ENCODE measurements at places on chromosomes 5 and 9.

- DNase-seq: no peak
Measured at GRCh38 chr9:79581388-79581787, 9.6 kb downstream of the TLE4 start.

DNA sequence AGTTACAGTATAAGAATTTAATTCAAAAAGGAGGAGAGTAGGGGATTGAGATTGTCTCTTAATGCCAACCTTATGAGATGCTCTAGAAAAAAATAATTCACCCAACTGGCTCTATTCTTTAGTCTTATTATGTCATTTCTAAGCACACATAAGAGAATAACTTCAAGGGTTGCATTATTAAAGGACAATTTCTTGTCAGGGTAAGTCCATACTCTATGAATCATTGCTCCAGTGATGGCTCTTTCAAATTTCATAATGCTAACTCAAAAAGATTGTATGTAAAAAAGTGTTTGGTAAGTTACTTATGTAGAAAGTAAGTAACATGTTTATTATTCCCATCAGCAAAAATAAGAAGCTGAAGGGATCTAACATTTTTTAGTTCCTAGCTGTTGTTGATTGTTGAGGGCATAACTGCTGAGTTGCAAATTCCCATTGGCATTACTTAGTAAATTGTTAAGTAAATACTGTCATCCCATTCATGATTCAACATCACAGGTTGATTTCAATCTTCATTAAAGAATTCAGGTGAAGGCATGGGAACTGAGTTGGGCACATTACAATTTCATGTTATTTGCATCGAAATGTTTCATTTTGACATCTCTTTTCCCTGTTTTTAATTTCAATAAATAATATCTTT lies 28.6 kb downstream of the ALDH1A1 start:
- no peak for DNase-seq

DNA sequence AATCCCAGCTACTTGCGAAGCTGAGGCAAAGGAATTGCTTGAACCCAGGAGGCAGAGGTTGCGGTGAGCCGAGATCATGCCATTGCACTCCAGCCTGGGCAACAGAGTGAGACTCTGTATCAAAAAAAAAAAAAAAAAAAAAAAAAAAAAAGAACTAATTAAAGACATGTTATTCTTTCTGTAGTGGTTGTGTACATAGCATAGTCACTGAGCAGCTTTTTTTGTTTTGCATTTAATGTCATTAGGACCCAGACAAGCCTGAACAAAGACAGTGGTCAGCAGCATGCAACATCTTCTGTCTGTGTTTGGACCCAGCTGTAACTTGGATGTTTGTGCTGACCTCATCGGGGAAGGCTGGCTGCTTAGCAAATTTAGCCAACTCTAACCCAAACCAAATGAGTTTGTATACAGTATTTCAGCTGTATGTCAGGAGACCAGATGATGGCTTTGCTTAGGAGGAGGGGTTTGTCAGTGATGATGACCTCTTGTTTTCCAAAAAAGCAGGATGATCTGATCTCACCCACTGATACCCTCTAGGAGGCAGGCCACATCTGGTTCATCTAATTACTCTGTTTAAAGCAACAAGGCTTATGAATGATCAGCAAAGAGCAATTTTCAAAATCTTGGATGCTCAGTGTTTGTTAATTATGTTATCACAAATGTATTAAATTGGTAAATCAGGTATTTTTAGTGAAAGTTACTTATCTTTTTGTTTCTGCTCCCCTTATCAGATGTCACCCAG lies 39.5 kb downstream of the SNCAIP start:
- DNase-seq: no peak

DNA sequence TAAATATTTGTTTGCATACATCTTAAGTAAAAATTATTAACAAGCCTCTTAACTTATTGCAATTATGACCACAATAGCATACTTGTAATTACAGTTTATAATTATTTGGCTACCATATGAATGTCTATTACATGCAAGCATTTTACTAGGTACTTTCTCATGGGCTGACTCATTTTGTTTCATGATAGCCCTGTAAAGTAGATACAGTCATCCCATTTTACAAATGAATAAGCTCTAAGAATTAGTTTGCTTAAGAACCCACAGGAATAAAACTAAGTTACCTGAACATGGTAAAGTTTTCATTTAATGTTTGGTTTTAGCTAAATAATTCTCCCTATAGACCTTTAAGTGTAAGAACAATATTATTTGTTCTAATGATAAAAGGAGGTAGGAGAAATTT lies 126.6 kb upstream of the IZUMO3 start:
- no peak for DNase-seq

DNA sequence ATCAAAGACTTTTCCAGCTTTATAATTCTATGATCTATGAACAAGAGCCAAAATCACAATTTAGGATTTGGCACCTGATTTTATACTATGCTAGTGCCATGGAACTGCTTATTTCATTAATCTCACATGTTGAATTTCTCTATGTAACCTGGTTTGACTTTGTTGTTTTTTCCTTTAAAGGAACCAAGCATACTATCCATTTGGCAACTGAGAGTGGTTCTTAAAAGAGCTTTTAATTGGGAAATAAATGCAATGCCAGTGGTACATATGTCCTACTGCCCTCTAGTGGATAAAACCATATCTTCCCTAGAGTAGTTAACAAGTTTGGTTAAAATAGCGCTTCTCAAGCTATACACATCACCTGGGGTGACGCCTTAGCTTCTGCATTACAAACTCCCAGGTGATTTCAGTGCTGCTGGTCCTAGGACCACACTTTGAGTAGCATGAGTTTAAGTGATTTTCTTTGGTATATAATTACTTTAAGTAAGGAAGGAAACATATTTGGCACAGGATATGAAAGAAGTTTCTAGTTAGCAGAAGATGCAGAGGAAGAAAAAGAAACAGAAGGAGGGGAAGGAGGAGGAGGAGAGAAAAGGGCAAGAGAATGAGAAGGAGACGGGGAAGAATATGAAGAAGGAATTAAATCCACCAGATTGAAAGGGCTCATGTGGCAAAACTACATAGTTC lies 56.8 kb downstream of the FGF10 start:
- no peak for DNase-seq

- DNase-seq: no peak
Measured at GRCh38 chr5:55601204-55601618, 66.4 kb upstream of the PLPP1 start.

DNA sequence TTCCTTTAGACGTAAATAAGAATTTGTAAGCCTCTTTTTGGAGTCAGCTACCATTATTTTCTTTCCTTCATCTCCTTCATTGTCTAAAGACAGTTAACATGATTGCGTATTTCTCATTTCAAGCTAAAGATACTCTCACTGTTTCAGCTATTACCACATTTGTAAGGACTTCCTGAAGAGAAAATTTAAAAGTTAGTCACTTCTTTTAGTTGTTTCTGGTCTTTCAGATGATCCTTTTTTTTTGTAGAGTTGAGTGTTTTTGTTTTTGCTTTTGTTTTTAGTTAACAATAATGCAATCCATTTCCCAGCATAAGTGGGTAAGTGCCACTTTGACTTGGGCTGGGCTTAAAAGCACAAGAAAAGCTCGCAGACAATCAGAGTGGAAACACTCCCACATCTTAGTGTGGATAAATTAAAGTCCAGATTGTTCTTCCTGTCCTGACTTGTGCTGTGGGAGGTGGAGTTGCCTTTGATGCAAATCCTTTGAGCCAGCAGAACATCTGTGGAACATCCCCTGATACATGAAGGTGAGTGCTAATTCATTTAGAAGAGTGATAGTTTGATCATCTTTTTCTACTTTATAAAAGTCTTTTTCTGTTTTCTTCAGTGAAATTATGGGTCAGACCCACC lies 2.0 kb downstream of the IL31RA start:
- no peak for DNase-seq

DNA sequence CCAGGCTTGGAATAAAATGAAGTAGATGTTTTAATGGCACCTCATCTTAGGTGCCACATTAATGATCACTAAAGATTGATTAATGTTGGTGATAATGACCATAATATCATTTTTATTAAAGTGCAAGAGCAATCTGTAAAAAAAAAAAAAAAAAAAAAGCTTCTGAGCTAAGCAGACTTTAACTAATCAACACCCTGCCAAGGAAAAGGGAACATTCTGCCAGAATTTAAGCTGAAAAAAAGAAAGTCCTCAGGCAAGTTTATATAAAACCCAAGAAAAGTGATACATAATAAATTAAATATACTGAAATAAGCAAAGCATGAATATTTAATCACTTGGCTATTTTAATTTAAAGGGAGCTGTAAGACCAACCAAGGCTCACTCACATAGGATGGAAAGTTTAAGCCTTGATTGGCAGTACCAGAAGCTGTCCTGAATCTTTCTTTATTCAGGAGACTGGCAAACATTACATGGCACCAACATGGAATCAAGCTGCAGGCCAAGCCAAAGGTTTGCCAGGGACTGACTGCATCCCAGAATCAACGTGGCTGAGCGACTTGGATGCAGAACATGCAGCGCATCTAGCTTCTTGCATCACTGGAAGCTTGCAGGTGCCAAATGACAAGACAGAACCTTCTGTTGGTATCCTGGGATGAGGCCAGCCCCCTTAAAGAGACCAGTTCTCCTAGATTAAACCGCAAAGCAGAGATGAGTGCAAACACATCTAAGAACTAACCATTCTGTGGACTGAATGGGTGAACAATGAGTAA lies 413.6 kb downstream of the ENC1 start:
- DNase-seq: peak; percentile 2

- no peak for DNase-seq
Measured at GRCh38 chr5:127804886-127805426, 101.8 kb downstream of the CCDC192 start.

GRCh38 chr5:32563614-32564013 lies 21.7 kb upstream of the SUB1 start:
- no peak for DNase-seq

DNA sequence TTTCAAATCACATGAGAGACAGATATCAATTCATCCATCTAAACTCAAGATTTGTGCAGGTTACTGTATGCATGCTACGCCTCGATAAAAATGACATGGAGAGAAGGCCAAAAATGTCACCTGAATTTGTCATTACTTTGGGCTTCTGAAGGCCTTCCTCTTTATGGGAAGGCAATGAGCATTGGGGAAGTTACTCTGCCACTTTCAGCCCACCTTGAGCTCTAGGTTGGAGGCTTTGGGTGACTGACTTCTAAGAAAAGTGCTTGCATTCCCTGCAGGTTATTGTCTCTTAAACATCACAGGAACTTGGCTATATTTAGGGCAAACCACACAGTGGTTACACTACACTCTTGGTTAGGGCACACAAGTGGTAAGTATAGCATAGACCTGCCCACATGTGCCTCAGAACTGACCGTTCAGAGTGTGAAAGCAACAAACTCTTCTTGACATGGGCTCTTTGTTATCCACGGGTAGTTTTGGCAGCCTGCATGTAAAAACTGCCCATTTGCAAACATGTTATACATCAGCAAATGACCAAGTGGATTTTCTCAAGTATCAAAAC lies 169.5 kb downstream of the ZNF608 start:
- DNase-seq: no peak

DNA sequence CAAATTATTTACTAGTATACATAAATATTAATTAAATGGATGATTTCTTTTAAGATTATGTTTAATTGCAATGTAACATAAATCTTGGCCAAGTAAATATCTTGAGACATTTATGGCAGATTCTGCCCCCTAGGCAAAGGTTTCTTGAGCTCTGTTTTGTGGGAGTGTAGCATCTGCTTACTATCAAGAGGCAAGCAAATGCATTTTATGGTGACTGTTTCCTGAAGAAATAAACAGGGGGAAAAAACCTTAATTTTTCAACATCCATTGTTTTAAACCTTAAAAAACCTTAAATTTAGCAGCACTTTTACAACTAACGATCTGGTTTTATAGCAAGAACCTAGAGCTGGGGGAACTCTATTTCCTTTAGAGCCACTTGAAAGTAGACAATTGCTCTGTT lies 25.7 kb upstream of the FREM1 start:
- no peak for DNase-seq

DNA sequence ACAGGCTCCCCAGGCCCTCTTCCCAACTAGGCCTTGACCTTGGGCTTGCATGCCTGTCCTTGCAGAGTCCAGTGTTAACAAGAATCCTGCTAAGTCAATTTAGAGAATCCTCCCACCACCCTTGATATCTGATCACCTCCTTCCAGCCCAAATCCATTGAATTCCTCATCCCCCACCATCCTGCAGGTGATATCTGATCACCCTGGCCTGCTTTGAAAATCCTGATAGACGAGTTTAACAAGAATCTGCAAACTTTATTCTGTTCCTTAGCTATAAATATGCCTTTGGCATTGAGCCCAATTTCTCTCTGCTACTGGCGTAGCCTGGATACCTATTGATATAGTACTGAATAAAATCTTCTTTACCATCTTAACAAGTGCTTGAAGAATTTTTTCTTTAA lies 125.5 kb downstream of the DIRAS2 start:
- no peak for DNase-seq

- no peak for DNase-seq
Measured at GRCh38 chr5:154713615-154714125, 41.5 kb upstream of the LARP1 start.

DNA sequence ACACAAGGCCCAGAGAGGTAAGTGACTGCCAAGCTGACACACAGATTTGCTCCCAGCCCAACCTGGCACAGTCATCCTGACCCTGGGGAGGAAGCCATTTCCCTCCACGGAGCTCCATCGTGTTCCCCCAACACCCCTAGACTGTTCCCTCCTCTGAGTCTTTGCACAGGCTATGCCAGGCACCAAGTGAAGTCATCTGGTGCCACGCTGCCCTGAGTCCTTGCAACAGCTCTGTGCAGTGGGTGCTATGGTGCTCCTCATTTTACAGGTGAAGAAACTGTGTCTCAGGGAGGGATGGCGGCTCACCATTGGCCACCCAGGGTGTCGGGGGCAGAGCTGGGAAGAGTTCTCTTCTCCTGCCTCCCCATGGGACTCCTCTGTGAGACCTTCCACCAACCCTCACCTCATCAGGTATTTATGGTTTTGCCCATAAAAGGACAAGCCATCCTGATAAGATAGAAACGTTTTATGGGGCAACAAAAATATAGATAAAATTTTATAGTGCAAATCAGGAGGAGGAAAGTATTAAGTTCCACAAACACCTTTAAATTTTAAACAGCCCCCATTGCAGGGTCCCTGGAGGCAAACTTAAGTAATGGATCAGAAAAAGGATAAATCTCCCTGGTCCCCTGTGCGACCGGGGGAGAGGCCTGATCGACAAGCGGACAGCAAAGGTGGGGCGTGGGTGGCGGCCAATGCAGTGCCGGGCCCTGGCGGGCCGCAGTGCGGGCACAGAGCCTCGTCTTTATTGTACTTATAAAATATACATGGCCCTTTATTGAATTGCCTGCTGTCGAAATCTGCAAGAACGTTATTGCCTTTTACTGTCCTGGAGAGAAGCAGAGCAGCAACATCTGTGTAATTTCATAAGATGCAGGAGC lies 50.2 kb upstream of the ZBTB43 start:
- no peak for DNase-seq

GRCh38 chr9:36346569-36346968 lies 53.5 kb downstream of the RNF38 start:
- DNase-seq: no peak

- DNase-seq: no peak
Measured at GRCh38 chr9:1173993-1174392, 123.8 kb downstream of the DMRT2 start.

- DNase-seq: peak; percentile 38
Measured at GRCh38 chr9:72305102-72305546, 59.9 kb downstream of the ZFAND5 start.

GRCh38 chr9:121199921-121200320 lies 1.7 kb downstream of the RAB14 start:
- DNase-seq: no peak

- DNase-seq: no peak
Measured at GRCh38 chr5:67058998-67059743, 137.4 kb downstream of the CD180 start.

Measured in C1 segment of cervical spinal cord (tissue), 14 donors.